ENCODE measurements at places on chromosomes 3 and 15.

- no peak for DNase-seq
Measured at GRCh38 chr3:73480187-73480672, 144.5 kb downstream of the PDZRN3 start.

DNA sequence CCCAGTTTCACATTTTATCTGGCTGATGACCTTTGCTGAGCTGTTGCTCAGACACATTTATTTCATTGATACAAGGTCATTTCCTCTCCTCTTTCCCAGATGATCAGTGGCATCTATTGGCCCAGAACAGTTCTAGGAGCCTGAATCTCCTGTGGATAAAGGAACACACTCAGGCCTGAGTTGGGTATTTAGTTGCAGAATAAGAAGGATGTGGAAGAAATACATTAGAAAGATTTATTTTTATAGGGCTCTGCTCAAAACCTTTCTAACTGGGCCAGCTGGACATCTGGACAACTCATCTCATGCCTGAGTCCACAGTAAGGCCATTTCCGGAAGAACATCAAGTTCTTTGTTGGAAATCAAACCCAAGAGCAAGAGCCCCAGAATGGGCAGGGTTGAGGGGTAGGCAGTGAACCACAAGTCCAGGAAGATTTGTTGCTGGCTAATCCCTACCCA lies 19.7 kb upstream of the MFGE8 start:
- DNase-seq, result no peak

DNA sequence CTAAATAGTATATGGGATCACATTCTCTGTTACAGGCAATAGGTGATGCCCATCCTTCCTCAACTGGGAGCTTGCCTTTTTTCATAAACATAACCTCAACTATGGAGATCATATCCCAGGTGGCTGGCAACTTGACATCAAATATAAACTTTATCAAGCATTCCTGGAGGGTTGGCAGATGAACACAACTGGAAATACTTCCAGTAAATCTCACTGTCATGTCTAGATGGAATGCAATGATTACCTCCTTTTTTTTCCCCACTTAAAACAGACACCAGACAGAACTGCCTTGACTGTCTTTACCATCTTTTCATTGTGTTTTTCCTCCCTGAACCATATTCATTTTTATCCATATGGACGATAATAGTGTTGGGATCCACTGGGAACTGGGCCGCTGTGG lies 43.1 kb upstream of the PFN2 start:
- DNase-seq, result no peak

DNA sequence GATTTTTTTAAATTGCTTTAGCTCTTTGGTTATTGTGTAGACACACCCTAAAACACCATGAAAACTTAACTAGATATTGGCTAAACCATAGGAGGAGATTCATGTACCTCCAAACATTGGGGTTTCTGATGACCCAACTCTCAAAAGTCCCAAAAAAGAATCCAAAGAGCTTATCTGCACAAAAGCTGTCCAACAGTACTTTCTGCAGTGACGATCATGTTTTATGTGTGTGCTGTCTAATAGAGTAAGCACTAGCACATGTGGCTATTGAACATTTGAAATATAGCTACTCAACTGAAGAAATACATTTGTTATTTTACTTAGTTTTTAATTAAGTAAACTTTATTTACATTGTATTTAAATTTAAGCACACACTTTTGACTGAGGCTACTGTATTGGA lies 818.2 kb upstream of the LMCD1 start:
- no peak for DNase-seq

DNA sequence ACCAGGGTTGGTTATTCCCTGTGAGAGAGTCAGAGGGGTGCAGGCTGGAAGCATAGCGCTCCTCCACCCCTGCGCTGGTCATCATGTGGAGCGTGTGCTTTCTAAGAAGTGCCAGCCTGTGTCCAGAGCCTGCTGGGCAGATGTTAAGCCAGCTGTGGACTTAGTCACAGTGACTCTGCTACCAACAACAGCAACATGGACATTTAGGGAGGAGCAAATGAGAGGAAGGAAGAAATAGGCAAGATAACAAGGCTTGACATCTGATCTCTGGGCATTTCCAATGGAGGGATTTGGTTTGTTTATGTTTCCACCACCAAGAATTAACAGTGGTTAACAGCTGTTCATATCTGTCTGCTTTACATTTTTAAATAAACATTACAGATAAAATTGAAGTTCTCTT lies 36.4 kb upstream of the MYZAP start:
- no peak for DNase-seq

DNA sequence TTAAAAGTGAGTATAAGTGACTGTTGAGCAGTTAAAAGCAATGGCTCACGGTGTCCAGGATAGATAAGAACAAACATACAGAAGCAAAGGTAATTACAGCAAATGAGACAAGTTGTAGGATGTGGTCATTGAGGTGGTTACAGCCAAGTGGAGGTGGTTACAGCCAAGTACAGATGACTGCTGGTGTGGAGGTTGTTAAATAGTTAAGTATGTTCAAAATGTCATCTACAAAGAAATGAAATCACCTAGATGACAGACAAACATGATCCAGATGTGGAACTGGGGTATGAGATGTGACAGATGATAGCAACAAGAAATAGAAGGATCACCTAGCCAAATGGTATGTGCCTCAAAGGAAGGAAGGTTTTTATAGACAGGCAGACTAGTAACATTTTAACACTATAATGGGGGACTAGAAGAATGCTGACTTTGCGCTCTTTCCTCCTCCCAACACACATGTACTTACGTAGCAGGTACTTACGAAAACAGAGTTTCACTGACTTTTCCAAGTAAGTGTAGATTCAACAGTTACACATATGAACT lies 6.8 kb upstream of the ANKRD28 start:
- DNase-seq, result no peak

GRCh38 chr3:136658946-136659682 lies 93.1 kb downstream of the STAG1 start:
- DNase-seq, result no peak

GRCh38 chr3:47411696-47412452 lies 31.1 kb downstream of the PTPN23 start:
- DNase-seq, result no peak

GRCh38 chr15:33419701-33420100 lies 108.9 kb downstream of the RYR3 start:
- no peak for DNase-seq

GRCh38 chr15:39157882-39158281 lies 423.0 kb upstream of the THBS1 start:
- no peak for DNase-seq

GRCh38 chr3:108940166-108940565 lies 13.5 kb downstream of the GUCA1C start:
- DNase-seq, result no peak

DNA sequence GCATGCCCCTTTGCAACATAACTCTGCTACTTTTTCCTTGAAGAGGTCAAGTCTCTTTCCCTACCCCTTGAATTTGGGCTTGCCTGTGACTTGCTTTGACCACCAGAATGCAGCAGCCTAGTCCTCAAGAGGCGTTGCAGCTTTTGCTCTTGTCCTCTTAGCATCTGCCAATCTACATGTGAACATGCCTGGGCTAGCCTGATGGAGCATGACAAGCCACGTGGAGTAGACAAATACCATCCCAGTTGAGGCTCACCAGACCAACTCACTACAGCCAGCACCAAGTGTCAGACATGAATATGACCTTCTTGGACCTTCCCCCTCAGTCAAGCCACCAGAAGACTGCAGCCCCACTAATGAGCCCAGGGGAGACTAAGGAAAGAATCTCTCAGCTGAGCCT lies 32.9 kb downstream of the AMOTL2 start:
- no peak for DNase-seq

GRCh38 chr3:16061491-16061890 lies 113.0 kb upstream of the GALNT15 start:
- DNase-seq, result no peak

- no peak for DNase-seq
Measured at GRCh38 chr3:2090095-2090911, 8.4 kb upstream of the CNTN4 start.

GRCh38 chr15:87144775-87145174 lies 1065.1 kb downstream of the AGBL1 start:
- no peak for DNase-seq

GRCh38 chr15:49320351-49320750 lies 102.7 kb upstream of the FGF7 start:
- DNase-seq, result no peak

DNA sequence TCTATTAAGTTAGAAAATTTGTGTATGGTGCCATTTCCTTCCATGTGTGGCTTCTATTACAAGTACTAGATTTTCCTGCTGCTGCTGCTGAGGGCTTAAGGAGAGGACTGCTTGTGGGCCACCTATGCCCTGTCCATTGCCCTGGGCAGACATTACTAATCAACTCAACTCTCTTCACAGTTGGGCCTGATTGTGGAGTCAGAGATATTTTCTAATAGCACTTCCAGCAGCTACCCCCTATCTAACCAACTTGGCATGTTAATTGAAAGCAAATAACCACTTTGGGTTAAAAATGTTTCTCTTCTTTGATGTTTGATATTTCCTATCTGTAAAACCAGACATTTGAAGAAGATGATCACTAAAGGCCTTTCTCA lies 242.0 kb downstream of the EDEM1 start:
- no peak for DNase-seq

- DNase-seq, result peak; percentile 74
Measured at GRCh38 chr3:132660052-132660810, at the start of gene UBA5. TSS of gene UBA5 (plus strand) at chr3:132660329. CDS start at chr3:132660538, 209 bp downstream.

DNA sequence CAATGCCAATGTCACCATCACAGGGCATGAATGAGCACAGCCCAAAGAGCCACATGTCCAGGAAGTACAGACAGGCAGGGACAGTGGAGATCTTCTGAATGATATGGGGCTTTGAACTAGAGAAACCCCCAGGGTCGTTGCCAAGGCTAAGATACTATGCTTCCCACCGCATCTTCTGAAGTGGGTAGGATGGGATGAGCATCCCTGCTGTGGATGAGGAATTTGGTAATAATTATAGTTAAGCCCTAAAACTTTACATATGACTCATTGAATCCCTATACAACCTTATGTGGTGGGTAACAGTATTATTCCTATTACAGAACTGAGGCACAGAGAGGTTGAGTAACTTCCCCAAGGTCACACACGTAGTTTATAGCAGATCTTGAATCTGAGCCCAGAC lies 44.2 kb downstream of the WNT5A start:
- DNase-seq, result no peak

GRCh38 chr3:49358884-49359225 lies 702 bp upstream of the GPX1 start:
- peak; percentile 52 for DNase-seq

- peak; percentile 74 for DNase-seq
Measured at GRCh38 chr3:186882881-186883685, 40.6 kb downstream of the ADIPOQ start.

- DNase-seq, result no peak
Measured at GRCh38 chr3:29914861-29915524, 634.1 kb downstream of the RBMS3 start.

- no peak for DNase-seq
Measured at GRCh38 chr3:157534725-157535161, 31.5 kb upstream of the VEPH1 start.
